ENCODE measurements at places on chromosomes 5 and 9.

DNA sequence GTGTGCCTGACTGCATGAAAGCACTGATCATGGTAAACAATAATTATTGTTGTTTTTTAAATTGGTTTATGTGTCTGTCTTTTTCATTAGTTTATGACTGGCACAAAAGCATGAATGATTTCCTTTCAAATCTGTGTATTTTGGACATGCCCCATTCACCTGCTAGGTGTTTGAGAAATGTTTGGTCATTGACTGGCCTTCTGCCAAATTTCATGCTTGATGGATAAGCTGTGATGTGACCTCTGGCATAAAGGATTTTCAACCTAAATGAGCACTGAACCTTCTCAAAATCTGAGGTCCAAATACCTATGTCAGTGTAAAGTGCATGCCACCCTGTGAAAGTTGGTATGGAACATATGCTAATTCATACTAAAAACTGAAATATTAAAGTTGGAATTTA lies 204.5 kb downstream of the BRINP1 start:
- no peak for DNase-seq

DNA sequence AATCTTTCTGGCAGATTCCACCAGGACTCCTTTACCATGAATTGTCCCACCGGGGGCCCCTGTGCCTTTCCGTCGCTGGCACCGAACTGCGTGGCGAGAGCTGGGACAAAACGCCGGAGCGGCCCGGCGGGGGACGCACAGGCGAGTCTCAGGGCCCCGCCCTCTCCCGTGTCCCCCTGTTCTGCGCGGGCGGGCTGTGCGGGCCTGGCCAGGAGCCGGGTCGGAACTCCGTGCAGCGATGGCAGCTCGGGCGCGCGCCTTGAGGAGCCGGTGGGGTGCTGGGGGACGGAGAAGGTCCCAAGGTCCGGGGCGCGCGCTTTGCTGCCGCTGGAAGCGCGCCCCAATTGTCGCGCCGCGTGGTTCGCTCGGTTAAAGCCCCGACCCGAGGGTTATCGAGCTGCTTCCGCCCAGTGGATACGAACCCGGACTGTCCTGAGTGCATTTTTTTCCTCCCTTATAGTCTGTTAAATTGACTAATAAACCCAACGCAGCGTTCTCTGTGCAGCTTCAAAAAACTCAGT lies 125.3 kb downstream of the TMEM174 start:
- no peak for DNase-seq

DNA sequence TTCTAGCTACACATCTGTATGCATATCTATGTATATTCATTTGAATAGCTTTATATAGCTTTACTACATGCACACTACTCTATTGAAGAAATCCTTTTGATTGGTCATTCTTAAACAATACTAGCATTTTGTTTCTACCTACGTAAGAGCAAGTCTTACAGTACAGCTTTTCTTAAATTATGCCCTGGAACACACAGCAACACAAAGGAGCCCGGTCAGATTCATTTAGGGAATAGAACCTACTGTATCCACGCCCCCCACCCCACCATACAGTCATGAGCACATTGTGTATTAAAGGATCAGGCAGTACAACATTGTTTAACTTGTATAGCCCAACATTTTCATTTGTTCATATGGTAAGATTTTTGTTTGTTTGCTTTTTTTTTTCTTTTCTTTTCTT lies 162.8 kb downstream of the GIN1 start:
- no peak for DNase-seq

DNA sequence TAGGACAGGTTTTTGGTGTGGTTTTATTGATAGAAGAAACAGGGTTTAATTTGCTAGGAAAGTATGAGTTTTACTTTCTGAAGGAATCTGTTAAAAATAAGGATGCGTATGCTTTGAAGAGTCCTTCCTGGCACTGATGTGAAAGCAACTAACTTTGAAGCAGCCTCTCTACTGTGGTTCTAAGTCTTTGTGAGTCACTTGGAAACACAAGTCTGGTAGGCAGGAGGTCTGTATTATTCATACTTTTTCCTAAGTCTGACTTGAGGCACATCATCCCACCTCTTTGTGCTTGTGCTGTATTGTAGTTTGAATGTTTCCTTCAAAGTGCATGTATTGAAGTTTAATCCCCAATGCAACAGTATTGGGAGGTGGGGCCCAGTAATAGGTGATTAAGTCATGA lies 129.0 kb downstream of the TAF11L14 start:
- no peak for DNase-seq

DNA sequence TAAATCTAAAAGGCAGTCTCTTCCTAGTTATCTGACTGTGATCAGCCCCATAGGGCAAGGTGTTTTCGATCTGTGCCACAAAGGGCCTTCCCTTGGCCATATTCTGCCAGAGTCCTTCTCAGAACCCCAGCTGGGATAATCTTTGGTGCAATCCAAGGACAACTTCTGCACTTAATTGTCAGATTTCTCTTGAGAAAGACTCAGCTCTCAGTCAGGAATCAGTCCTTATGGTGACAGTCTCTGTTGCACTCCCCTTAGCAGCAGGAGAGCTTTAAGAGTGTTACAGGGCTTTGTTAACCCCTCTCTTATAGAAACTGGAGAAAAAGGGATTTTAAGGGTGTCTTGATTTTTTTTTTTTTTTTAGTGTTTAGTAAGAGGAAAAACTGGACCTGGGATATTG lies 15.4 kb upstream of the RFX3 start:
- DNase-seq, result no peak

DNA sequence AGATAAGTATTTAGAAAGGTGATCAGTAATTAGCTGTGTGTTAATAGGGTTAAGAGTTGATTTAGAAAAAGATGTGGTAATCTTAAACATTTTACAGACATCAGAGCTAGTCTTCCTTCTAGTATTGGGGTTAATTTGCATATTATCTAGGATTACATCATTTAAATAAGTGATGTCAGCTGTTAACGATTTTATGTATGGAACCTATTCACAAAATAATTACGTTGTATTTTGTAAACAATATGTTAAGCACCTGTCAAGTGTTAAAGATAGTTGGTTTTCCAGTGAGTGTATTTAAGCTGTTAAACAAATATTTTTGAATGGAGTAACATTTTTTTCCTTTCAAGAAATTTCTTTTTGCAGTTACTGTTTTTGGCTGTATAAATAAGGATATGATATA lies 2.2 kb downstream of the DCP2 start:
- DNase-seq, result peak; percentile 31
